ENCODE measurements at places on chromosomes 5 and 9. TPM values are rescaled to one million over a fixed set of nuclear protein-coding genes. Genes with fewer than 3 reads are reported as not detected.

DNA sequence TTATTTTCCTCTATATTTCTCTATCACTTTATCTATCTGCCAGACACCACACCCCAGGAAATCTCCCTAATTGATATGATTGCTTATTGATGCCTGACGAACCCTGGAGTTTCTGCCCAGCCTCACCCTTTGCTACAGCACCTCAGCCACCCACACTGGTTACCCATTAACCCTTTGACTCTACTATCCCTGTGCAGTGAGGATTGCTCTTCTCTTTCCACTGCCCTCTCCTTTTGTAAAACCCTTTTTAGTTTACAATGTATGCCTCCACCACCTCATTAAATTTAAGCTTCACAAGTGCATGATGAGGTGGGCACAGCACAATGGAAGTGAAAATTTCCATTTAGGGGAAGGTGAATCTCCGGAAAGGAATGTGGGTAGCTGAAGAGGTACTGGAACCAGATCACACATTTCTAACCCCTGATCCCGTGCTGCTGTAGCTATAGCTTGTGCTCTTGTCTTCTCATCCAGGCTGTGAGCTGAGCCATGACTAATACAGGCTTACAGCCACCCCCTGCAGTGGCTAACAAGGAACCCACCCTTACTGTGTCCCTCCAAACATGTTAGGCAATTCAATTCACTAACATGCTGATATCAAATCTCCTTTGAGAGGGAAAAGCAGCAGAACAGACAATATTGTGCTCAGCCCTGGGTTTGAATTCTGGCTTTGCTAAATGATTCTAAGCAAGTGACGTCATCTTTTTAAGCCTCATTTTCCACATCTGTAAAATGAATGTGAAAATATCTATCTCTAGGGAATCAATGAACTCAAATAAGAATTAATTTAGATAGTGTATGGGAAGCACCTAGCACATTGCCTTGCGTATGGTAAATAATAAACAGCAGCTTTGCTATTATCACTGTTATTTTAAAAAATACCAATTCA lies 186.9 kb upstream of the TRIM32 start:
- no peaks in the 10 kb centered on the region for H3K36me3 ChIP-seq
- H3K4me3 ChIP-seq: no peak overlapping the region
- no peaks in the 10 kb centered on the region for H3K4me1 ChIP-seq
- DNase-seq: no peak
- no peaks in the 10 kb centered on the region for H3K27me3 ChIP-seq

- H3K36me3 ChIP-seq: no peaks in the 10 kb centered on the region
- H3K27me3 ChIP-seq: peaks cover 37% of the 10 kb centered on the region
- H3K4me1 ChIP-seq: peaks cover 13% of the 10 kb centered on the region
Measured at GRCh38 chr9:4495537-4495936, 5.3 kb downstream of the SLC1A1 start.

GRCh38 chr9:26260238-26260637 lies 582.0 kb upstream of the TUSC1 start:
- no peak for DNase-seq
- no peaks in the 10 kb centered on the region for H3K36me3 ChIP-seq
- no peaks in the 10 kb centered on the region for H3K4me1 ChIP-seq

- H3K36me3 ChIP-seq: no peaks in the 10 kb centered on the region
- no peak for DNase-seq
- H3K4me1 ChIP-seq: peaks cover 18% of the 10 kb centered on the region
- H3K27ac ChIP-seq: no peak overlapping the region
- H3K27me3 ChIP-seq: peaks cover 28% of the 10 kb centered on the region
Measured at GRCh38 chr5:180689071-180689694, 39.8 kb upstream of the FLT4 start.

The SCGB3A2 gene
- total RNA-seq: not detected
